ENCODE measurements at places on chromosomes 2 and 18.

- no peak for DNase-seq
These were observed 72.3 kb downstream of the CCDC138 start for GRCh38 chr2:108858894-108859293.

- no peak for DNase-seq
These were observed 52.7 kb downstream of the PDCL3 start for GRCh38 chr2:100615471-100615870.

GRCh38 chr2:23292024-23292423 is 93.0 kb upstream of the KLHL29 start:
- DNase-seq = no peak

DNA sequence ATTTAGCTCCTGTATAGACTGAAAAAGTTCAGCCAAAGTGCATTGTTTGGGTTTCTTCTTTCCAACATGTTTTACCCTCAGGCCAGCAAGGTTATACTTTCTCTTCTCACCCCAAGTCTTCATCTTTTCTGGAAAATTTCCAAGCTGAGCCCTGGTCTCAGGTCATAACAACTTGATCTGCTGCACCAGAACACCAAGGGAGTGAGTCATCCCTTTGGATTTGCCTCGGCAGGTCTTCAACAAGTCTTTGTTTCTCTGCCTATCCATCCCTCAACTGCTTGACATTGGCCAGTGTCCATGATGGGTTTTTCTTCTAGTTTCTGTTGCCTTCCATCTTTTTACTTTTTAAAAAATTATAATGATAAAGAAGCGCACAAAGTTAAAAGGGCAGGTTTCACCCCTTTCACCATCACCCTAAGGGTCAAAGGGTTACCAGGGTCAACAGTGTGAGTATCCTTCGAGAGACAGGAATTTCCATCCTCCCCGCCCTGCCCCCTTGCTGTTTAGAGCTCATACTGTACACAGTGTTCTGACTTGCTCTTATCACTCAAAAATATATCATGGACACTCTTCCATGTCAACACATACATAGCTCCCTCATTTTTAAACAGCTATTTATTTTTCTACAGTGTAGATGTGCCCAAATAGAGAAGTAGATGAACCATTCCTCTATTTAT is 5.7 kb upstream of the SPATS2L start:
- no peak for DNase-seq

GRCh38 chr2:154556146-154556545 is 142.3 kb upstream of the KCNJ3 start:
- no peak for DNase-seq
